Activated T-cell treated with anti-CD3 and anti-CD28 coated beads for 48 hours (primary cell): ENCODE measurements at places on chromosomes 7 and 10.

DNA sequence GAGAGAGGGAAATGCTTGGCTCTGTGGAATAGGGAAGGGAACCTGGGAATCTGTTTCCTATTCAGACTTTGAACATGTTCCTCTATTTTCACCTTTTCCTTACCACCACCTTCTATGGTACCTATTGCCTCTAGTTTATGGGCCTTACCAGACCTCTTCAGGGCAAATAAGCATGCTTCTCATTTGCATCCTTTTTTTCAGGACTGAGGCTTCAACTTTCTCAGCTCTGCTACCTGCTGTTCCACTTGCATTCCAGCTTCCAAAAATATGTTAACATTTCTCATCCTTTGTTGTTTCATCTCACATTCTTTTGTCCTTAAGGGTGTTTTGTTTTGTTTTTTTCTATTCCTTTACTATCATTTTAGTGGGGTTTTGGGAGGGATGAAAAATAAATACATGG is 77.9 kb upstream of the MXI1 start:
- no peak for DNase-seq

DNA sequence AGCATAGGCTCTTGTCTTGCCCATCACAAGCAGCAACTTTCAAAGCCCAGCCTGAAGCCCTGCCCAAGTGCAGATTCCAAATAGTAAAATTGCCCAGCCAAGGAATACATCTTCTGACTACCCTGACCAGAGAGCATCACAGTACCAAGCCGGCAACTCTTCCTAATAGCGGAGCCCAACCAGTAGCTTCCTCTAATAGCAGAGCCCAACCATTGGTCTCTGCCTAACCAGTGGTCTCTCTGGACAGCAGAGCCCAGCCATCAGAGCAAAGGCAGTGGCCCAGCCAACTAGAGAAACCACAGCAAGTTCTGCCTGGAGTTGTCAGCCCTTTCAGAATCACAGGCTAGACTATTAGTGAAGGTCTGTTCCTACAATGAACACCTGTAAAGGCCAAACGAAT is 285.6 kb downstream of the HGF start:
- no peak for DNase-seq

GRCh38 chr7:149696280-149696679 is 77.1 kb downstream of the ZNF467 start:
- no peak for DNase-seq

- DNase-seq = no peak
Measured at GRCh38 chr10:123516291-123516690, 149.9 kb upstream of the GPR26 start.

DNA sequence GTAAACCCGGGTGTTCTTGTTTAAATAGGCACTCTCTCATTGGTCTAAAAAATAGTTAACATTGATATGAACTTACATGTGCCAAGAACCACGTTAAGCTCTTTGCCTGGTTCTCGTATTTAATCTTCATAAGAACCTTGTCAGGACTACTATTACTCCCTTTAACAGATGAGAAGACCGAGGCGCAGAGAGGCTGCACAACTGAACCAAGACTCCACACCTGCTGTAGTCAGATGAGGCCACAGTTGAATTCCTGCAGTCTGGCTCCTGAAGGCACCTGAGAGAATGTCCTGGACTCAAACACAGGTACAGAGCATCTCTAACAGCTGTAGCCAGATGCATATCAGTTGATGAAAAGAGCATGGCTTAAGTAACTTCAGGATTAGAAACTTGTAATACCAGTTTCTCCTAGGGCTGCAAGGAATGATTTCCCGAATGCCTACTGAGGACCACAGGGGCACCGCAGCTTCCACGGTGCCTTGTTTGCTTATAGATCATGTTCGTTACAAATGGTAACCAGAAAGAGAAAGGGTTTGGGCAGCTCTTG is 9.5 kb downstream of the DDC start:
- no peak for DNase-seq

DNA sequence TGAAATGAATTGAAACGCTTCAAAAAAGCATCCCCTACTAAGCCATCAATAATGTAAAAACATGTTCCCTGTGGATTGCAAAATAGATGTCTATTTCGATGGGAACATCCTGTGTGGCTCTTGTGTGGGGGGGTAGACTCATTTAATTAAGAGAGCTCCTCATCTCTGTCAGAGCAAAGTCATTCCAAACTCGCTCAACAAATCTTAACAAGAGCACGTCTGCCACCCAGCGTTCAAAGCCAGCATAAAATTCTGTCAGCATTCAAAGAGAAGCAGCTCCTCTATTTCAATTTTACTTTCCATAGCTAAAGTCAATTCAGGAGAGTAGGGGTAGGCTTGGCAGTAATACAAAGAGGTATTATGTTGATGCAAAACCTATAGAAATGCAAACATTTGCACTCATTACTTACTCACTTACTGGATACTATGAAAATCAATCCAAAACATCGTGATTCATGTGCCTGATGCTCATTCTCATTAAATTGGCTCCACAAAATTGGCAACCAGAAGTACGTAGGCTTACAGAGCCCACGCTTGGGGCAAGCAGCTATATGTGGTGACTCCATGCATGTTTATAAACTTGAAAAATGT is 114.9 kb downstream of the IPMK start:
- DNase-seq = peak; percentile 13

DNA sequence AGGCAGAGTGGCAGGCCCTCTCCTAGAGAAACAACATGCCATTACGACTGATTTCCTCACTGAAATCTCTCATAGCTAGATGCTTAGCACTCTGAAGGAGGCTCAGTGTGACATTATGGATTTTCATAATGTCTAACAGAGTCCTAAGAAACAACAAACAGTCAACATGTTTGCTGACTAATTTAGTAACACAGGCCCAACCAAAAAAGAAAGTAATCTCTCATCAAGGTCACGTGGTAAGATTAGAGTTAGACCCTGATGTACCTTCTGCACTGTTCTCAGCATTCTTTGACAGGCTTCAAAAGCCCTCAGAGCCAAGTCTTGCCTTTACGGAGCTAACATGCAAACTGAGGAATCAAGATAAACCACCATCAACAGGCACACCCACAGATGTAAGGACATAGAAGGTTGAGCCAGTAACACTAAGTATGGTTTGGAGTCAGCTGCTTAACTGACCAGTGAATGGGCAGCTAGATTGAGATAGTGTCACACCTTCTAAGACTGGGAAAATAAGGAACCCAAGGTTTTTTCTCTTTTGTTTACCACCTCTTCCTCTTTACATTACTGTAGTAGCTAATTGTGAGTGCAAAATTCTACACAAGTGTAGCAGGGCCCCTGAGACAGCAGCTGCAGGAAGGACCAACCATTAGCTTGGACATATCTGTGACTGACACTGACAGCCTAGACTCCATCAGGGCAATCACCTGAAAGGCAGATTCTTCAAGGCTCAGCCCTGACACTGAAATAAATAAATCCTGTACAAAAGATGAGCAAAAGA is 15.3 kb upstream of the KCNIP2 start:
- no peak for DNase-seq

GRCh38 chr10:24457661-24458318 is 248.9 kb downstream of the KIAA1217 start:
- no peak for DNase-seq

DNA sequence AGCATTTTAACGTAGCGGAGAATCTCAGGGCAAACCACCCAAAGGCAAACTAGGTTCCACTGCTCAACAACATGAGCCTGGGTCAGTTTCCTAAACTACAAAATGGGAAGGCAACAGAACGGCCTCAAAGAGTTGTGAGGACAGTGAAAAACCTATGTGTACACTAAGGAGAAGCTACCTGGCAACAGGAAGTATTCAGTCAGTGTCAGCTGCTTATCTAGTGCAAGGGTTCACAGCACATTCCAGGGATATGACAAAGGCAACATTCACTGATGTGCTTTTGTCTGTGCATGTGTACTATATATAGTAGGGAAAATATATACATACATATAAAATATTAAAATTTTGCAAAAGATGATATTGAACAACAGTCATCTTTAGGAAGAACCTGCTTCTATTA is 17.2 kb downstream of the NUDCD3 start:
- no peak for DNase-seq

DNA sequence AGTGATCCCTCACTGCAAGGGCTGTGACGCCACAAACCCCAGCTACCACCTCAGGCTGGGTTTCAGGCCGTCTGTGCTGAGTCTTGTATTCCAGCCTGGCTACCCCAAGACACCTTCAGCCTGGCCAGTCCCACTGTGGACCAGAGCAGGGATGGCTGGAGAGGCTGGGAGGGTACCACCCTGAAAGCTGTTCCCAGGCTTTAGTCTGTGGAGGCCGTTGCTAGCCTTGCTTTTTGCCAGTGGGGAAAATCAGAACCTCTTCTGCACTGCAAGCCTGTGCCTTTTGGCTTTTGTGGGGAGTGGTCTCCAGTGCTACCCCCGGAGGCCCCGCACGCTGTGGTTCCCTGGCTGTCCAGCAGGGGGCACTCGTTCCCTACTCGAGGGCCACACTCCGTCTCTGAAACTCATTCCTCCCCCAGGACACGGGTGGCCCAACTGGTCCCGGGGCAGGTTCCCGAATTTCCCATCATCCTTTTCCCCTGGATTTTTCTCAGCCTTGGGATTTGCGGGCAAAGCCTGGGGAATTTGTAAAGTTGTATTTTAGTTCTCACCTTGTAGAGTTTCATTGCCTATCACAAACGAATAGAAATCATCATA is 128.4 kb upstream of the BTBD16 start:
- DNase-seq = no peak

DNA sequence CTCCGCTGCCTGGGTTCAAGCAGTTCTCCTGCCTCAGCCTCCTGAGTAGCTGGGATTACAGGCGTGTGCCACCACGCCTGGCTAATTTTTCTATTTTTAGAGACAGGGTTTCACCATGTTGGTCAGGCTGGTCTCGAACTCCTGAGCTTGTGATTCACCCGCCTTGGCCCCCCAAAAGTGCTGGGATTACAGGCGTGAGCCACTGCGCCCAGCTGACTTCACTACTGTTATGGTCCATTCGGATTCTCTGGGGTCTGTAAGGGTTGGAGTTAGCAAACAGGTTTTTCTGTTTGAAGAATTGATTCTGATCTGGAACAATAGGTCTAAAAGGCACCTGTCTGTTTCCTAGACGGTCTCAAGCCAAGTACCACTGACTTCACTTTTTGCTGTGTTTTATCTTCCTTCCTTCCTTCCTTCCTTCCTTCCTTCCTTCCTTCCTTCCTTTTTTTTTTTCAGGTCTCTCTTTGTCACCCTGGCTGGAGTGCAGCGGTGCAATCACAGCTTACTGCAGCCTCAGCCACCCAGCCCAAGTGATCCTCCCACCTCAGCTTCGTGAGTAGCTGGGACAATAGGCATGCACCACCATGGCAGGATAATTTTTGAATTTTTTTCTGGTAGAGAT is 192.2 kb downstream of the CAMK1D start:
- no peak for DNase-seq

DNA sequence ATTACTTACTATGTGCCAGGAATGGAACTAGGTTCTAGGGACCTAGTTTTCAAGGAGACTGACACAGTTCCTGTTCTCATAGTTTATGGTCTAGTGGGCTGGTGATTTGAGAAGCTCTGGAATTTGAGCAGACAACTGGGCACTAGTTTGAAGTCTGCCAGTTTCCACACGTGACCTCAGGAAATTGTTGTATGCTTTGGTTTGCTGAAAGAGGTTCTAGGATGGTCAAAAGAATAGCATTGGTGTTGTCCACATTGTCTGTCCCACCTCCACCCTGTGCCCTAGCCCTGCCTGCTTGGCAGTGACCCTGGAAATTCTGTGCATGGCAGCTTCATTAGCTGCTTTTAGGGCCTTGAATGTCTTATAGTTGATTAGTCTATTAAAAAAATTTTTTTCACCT is 28.7 kb downstream of the GBF1 start:
- DNase-seq = no peak

DNA sequence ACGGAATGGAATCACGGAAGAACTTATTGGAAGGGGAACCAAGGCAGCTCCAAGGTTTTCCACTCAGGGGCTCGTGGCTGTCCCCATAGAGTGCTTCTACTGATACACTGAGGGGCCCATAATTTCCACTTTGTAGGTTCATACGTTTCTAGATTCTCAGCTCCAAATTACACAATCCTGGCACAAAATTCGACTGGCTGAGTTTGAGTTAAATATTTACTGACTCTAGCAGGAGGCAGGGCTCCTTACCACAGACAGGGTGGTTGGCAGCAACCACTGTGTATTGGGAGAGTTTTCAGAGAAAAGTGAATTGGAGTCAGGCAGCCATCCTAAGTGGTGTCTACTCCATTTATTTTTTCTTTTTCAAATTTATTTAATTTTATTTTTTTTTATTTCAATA is 55.4 kb upstream of the SEC61G start:
- no peak for DNase-seq

DNA sequence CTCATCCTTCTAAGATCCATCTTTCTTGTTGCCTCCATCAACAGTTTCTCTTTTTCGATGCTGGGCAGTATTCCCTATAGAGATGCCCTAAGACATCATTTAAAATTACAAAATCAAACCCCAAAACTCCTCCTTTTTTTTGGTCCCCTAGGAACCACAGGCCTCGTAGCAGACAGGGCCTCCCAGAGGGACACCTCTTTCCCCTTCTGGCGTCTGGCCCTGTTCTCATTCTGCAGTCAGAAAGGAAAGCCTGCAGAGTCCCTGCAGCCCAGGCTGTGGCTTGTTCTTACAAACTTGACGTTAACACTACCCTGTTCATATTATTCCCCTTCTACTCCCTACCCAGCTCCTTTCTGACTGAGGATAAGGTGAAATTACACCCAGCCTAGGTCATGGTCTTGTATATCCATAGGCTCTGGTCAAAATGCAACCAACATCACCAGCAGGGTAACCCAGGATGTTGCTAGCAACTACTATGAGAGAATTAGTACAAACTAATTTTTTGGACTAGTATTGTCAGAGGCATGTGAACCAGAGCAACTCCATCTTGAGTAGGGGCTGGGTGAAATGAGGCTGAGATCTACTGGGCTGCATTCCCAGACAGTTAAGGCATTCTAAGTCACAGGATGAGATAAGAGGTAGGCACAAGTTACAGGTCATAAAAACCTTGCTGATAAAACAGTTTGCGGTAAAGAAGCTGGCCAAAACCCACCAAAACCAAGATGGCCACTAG is 3.5 kb upstream of the EPHA1 start:
- DNase-seq = no peak

DNA sequence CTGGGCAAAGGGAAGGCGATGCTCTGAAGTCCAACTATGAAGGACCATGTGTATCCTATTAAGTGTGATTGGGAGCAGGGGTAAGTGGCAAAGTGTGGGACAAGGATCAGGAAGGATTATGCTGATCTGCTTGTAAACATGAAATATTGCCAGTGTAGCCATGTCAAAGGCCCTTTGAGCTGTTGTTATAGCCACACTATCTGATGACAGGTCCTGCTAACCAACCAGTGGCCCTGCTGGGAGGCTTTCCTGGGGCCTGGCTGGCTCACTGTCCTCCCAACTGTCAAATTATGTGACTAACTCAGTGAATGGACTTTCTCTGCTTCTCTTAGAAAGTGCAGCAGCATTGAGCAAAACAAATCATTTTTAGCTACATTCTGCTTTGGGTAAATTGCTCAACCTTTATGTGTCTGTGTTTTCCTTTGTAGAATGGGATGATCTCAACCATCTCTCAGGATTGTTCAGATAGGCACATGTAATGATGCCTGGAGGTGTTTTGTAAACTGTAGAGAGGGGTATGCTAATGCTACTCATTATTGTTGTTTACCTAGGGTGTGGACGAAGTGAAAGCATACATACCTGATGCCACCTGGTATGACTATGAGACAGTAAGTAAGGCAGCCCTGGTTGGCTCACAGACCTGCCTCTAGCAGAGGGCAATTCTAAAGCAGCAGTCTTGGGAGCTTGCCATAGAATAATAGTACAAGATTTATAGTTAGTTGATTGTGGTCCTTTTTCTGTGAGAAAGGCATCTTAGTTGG is 47.4 kb downstream of the MGAM2 start:
- no peak for DNase-seq

- DNase-seq = no peak
Measured at GRCh38 chr10:13658871-13659685, 72.3 kb downstream of the PRPF18 start.
